ENCODE measurements at places on chromosomes 11 and 22. TPM values are rescaled to one million over a fixed set of nuclear protein-coding genes. Genes with fewer than 3 reads are reported as not detected.
A peak's percentile ranks its signal among the peaks of the same experiment; 100 is the strongest.

- no peaks in the 10 kb centered on the region for H3K36me3 ChIP-seq
- H3K27me3 ChIP-seq, result peaks cover 4% of the 10 kb centered on the region
- no peaks in the 10 kb centered on the region for H3K4me1 ChIP-seq
- no peak for DNase-seq
These were observed 14.8 kb downstream of the IGLL5 start for GRCh38 chr22:22902247-22903001.

DNA sequence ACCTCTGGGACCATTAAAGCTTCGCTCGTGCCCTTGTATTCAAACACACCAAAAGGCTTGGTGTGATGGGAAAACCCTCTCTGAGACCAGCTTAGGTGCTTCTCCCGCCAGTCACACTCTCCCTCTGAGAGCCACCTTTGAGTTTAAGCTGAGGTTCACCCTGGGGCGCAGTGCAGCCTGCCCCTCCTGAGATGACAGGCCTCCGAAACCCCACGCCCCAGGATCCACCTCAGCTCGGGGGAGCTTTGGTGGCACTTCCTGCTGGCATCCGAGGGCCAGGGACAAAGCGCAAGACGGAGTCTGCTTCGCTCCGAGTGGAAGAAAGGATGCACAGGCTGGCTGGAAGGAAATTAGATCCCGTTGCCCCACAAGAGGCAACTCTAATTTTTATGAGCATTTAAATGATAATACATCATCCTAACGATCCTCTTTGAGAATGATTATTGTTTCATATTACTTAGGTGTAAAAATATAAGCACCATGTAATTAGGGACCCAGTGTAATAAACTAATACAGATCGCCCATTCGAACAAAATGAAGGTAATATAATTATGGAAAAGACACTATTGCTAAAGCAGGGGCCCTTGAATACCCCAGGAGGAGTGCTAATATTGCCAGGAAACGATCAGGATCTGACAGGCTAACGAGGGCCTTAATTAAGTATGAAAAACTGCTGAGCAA lies 134.7 kb downstream of the CEP164 start:
- no peak overlapping the region for H3K27ac ChIP-seq
- no peak for DNase-seq
- H3K27me3 ChIP-seq, result peaks cover 12% of the 10 kb centered on the region

GRCh38 chr11:121589946-121590537 lies 137.3 kb upstream of the SORL1-AS1 start:
- DNase-seq, result no peak
- H3K27me3 ChIP-seq, result peaks cover 2% of the 10 kb centered on the region
- H3K4me3 ChIP-seq, result no peak overlapping the region
- H3K36me3 ChIP-seq, result peaks cover 5% of the 10 kb centered on the region
- peaks cover 11% of the 10 kb centered on the region for H3K4me1 ChIP-seq
- no peak overlapping the region for H3K27ac ChIP-seq

The KCNJ1 gene
- total RNA-seq, result not detected

- no peaks in the 10 kb centered on the region for H3K36me3 ChIP-seq
- no peak for DNase-seq
- H3K27ac ChIP-seq, result no peak overlapping the region
- H3K27me3 ChIP-seq, result peaks cover 5% of the 10 kb centered on the region
- H3K4me3 ChIP-seq, result no peak overlapping the region
These were observed 20.7 kb upstream of the NAV2 start for GRCh38 chr11:19691815-19692500.

DNA sequence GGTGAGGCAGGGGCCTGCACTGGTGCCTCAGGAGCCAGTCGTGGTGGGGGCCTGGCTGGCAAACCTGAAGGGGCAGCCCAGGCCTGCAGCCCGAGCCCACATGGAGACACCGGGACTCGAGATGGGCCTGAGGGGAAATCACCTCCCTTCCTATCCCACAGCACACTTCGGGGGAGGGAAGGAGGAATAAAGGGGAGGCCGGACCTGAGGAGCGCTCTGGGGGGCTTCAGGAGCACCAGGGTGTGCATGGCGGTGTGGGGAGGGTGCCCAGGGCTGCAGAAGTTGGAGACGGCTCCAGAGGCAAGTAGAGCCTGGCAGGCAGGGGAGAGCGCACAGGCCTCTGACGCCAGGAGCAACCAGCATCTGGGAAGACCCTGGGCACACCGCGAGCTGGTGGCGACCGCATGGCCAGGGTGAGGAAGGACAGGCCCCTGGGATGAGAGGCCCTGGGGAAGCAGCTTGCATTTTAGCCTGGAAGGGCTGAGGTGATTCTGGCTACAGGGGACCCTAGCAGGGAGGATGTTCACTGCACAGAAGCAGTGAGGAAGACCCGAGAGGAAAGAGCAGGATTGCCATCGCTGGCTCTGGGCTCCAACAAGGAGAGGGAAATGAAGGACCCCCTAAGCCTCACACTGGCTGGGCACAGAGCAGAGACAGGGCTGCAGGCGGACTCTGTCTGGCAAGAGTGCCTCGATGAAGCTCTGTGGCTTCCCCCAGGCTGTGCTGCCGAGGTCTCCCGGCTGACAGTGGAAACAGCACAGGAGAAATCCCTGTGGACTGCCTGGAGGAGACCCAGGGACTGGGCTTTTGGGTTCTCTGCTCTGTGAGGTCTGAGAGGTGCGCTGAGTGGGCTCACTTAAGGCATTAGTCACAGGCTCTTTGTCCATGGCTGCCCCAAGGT lies 457.7 kb downstream of the BRD1 start:
- H3K27ac ChIP-seq, result no peak overlapping the region
- H3K4me1 ChIP-seq, result no peaks in the 10 kb centered on the region
- H3K27me3 ChIP-seq, result peaks cover 8% of the 10 kb centered on the region
- H3K36me3 ChIP-seq, result no peaks in the 10 kb centered on the region
- H3K4me3 ChIP-seq, result no peak overlapping the region
- DNase-seq, result peak; percentile 1

The GDPD4 gene
- total RNA-seq, result not detected

DNA sequence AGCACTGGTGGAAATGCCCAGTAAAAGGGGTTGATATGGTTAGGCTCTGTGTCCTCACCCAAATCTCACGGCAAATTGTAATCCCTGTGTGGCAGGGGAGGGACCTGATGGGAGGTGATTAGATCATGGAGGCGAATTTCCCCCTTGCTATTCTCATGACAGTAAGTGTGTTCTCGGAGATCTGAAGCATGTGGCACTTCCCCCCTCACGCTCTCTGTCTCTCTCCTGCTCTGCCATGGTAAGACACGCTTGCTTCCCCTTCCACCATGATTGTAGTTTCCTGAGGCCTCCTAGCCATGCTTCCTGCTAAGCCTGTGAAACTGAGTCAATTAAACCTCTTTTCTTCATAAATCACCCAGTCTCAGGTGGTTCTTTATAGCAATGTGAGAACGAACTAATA lies 37.4 kb downstream of the PACSIN2 start:
- peaks cover 35% of the 10 kb centered on the region for H3K4me1 ChIP-seq
- H3K4me3 ChIP-seq, result no peak overlapping the region
- DNase-seq, result no peak
- H3K27me3 ChIP-seq, result peaks cover 2% of the 10 kb centered on the region
- H3K27ac ChIP-seq, result peak overlapping the region; percentile 87
- H3K36me3 ChIP-seq, result peaks cover 3% of the 10 kb centered on the region

GRCh38 chr11:64056213-64056785 lies 20.6 kb downstream of the FLRT1 start:
- H3K36me3 ChIP-seq, result no peaks in the 10 kb centered on the region
- H3K27ac ChIP-seq, result no peak overlapping the region
- peaks cover 4% of the 10 kb centered on the region for H3K27me3 ChIP-seq
- H3K4me1 ChIP-seq, result peaks cover 3% of the 10 kb centered on the region

The TEX54 gene
- not detected for total RNA-seq

DNA sequence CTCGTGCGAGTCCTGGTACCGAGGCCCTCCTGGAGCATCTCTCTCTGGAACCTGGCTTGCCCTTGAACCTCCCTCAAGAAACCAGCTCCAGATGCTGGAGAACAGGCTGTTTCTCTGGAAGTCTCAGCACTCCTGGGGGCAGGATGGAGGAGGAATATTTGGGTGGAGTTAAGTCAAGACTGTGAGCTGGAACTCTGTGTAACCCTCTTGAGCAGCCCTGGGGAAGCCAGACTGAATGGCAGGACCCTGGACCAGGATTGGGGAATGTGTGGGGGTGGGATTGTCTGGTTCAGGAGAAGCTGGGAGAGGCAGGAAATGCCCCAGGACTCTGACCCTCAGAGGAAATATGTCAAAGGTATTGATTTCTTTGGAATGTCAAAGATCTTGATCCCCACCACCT lies 7.7 kb downstream of the CREB3L1 start:
- peaks cover 2% of the 10 kb centered on the region for H3K27me3 ChIP-seq
- H3K36me3 ChIP-seq, result peaks cover 7% of the 10 kb centered on the region
- H3K27ac ChIP-seq, result no peak overlapping the region
- peaks cover 21% of the 10 kb centered on the region for H3K4me1 ChIP-seq
- DNase-seq, result no peak
- no peak overlapping the region for H3K4me3 ChIP-seq

GRCh38 chr11:96465512-96465911 lies 75.7 kb downstream of the JRKL start:
- H3K4me3 ChIP-seq, result no peak overlapping the region
- DNase-seq, result no peak
- H3K36me3 ChIP-seq, result no peaks in the 10 kb centered on the region

DNA sequence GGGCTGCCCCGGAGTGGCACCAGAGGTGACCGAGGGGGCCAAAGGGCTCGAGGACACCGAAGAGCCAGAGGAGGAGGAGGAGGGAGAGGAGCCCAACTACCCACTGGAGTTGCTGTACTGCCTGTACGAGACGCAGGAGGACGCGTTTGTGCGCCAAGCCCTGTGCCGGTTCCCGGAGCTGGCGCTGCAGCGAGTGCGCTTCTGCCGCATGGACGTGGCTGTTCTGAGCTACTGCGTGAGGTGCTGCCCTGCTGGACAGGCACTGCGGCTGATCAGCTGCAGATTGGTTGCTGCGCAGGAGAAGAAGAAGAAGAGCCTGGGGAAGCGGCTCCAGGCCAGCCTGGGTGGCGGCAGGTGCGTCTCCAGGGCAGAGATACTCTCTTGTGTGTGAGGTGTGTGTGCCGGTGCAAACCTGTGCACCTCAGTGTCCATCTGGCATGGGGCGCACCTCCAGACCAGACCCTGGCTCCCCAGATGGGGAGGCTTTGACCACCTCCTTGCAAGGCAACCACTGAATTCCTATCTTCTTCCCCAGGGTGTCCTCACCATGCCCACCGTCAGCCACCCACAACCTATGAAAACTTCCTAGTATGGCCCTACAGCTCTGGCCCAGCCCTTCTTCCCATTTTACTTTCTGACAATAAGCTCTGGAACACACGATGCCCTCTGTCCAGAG lies 3.4 kb downstream of the NLRP6 start:
- peak overlapping the region; percentile 74 for H3K27ac ChIP-seq
- H3K4me1 ChIP-seq, result no peaks in the 10 kb centered on the region
- H3K27me3 ChIP-seq, result peaks cover 23% of the 10 kb centered on the region
- H3K36me3 ChIP-seq, result peaks cover 5% of the 10 kb centered on the region
- DNase-seq, result no peak
- peak overlapping the region; percentile 42 for H3K4me3 ChIP-seq

Data from endothelial cell (in vitro differentiated cells).